Activated CD4-positive, alpha-beta T cell treated with anti-CD3 and anti-CD28 coated beads for 24 hours (primary cell): ENCODE measurements at places on chromosomes 7 and 10.

- DNase-seq: no peak
Measured at GRCh38 chr7:1158203-1159126, 1.5 kb downstream of the ZFAND2A start.

DNA sequence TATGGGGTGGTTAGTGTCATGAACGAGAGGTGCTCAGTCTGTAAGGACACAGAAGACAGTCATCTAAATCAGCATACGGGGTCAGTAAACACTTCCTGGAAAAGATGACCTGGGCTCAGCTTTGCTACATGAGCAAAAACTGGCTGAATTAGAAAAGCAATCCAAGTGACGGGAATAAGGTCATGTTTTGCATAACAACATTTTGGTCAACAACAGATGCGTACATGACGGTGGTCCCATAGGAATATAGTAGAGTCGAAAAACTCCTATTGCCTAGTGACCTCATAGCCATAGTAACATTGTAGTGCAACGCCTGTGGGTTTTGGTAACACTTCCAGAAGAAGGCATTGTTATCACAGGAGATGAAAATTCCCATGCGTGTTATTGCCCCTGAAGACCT is 92.9 kb downstream of the CTNNA3 start:
- no peak for DNase-seq

GRCh38 chr10:105466521-105466920 is 825.4 kb downstream of the SORCS3 start:
- DNase-seq: no peak

GRCh38 chr7:25549271-25549921 is 321.1 kb upstream of the NPVF start:
- DNase-seq: no peak

DNA sequence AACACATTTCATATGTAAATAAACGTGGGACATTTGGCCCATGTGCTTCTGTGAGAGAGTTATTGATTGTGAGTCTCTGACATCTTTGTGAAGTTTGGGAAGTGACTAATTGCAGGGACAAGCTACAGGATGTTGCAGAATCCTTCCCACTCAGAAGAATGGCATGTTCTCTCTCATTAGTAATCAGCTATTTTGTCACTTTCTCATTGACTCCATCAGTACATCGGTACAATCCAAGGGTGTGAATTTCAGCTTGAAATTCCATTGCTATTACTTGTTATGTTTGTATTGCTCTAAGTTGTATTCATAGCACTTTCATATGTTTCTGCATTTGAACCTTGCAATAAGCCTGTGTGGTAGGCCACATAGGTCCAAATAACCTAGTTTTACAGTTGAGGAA is 100.0 kb upstream of the KCNMA1 start:
- DNase-seq: no peak

- no peak for DNase-seq
Measured at GRCh38 chr7:101428093-101428866, 65.6 kb downstream of the COL26A1 start.

DNA sequence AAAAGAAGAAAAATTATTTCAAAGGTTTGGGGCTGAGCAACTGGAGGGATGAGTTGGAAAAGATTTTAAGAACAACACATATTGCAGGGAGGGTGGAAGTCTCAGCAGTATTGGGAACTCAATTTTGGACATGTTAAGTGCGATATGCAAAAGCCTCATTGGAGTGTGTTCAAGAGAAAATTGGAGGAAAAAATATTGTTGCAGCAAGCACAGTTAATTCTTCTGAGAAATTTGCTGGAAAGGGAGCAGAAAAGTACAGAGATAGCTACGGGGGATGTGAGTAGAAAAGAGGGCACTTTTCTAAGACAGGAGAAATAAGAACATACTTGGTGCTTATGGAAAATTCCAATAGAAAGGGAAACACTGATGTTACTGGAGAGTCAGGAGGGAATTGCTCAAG is 59.8 kb upstream of the MAGI2 start:
- DNase-seq: no peak

GRCh38 chr7:74187915-74188675 is 13.9 kb downstream of the EIF4H start:
- no peak for DNase-seq

DNA sequence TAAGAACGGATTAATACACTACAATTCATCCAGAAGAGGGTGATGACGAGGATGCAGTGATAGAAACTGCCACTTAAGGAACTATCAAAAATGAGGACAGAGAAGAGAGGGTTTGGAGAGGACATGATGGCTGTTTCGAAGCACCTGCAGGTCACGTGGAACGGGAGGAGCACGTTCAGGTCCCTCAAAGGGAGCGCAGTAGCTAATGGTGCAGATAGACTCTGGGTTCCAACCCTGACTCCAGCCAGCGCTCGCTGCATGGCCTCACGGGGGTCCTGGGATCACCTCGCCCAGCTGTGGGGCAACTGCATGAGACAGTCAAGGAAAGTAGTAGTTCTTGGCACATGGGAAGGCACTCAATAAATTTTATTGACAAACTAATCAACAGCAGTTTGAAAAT is 208.6 kb upstream of the RNF32 start:
- no peak for DNase-seq

DNA sequence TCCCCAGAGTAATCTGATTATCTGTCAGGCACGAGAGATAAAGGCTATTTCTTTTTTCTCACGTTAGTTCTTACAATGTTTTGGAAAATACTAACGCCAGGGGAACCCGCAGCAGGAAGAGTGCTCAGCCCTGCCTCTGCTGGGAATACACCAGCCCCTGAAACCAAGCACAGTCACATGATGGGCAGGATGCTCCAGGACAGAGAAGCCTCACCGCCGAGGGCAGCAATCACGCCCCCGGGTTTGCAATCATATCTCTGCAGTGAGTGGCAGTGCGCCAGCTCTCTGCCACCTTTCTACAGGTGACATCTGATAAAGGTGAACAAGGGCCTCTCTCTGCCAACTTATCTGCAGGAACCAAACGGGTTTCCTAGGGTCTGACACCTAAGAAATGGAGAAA is 39.8 kb downstream of the BRI3 start:
- DNase-seq: no peak

GRCh38 chr10:85647741-85648140 is 718.9 kb downstream of the GRID1 start:
- DNase-seq: no peak

GRCh38 chr10:122102869-122103525 is 114.0 kb downstream of the TACC2 start:
- no peak for DNase-seq

GRCh38 chr10:118838364-118838763 is 83.6 kb upstream of the CACUL1 start:
- DNase-seq: no peak

DNA sequence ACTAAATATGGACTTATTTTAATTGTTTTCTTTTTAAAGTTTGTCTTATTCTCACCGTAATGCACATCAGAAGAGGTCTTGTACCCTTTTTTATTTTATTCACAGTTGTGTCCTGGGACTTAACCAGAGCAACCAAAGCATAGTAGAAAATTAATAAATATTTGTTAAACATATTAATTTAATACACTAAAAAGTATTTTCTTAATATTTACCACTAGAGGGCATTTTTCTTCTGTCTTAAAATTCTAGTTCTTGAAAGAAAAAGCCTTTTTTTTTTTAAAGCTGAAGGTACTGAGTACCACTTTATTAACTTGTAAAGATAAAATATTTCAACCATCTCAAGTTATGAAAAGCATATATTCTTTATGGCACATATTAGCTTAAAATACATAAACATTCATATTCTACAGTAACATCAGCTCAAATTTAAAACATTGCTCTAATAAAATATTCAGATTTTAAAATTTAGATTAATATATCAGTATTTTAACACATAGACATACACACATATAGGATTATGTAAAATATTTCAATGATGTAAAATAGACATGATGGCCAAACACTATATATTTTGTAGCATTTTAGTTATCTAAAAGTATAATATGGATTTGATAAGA is 260.4 kb downstream of the SEMA3A start:
- DNase-seq: no peak

DNA sequence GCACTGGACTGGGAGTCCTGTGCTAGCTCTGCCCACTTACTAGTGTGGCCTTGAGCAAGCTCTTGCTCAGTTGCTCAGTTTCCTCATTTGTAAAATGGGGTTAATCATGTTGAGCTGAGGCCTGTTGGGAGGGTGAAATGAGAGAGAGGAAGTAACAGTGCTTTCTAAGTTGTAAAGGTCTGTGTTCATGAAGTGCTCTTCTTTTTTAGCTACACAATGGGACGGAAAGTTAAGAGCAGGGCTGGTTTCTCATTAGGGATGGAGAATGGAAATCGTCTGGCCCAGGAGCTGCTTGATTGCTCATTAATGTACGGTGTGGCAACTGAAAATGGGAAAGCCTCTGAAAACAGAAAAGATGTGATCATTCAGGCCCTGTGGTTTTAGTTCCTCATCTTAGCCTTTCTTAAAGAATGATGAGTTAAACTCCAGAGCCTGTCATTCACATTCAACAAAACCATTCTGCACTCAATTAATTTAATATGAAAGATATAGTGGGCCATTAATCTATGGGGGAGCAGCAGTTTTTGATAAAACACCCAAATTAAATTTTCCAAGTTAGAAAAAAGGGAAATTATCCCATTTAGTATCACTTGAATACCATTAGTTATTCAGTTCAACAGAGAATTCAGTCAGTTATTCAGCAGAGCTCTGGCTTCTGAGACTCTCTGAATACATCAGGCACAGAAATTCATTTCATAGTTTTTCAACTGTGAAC is 60.5 kb downstream of the SH2D4B start:
- no peak for DNase-seq

GRCh38 chr10:101225846-101226421 is 3.3 kb downstream of the LBX1 start:
- DNase-seq: no peak

DNA sequence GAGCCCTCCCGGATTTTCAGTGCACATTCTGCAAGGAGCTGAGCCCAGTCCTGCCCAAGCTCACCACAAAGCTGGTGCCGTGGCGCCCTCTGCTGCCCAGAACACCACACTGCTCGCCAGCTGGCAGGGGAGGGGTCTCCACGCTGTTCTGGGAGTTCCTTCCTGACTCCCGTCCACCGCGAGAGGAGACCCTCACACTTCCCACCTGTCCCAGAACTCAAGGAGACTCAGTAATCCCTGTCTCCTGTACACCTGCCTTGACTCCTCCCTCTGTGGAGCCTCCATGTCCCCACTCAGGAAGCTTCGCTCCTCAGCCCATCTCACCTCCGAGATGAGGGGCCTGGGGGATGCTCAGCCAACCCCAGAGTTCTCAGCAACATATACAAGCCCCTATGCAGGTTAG is 11.3 kb downstream of the C10orf105 start:
- peak; percentile 57 for DNase-seq

DNA sequence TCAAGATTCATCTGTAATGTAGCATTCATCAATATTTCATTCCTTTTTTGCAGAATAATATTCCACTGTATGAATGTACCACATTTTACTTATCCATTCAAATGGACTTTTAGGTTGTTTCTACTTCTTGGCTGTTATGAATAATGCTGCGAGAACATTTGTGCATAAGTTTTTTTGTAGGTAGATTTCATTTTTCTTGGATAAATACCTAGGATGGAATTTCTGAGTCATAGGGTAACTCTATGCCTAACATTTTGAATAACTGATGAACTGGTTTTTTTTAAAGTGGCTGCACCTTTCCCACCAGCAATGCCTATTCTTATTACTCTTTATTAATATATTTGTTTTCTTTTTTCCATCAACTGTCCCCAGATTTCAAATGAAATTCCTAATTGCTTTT is 9.1 kb upstream of the XPNPEP1 start:
- DNase-seq: no peak

- no peak for DNase-seq
Measured at GRCh38 chr10:121339114-121339513, 259.1 kb downstream of the FGFR2 start.

DNA sequence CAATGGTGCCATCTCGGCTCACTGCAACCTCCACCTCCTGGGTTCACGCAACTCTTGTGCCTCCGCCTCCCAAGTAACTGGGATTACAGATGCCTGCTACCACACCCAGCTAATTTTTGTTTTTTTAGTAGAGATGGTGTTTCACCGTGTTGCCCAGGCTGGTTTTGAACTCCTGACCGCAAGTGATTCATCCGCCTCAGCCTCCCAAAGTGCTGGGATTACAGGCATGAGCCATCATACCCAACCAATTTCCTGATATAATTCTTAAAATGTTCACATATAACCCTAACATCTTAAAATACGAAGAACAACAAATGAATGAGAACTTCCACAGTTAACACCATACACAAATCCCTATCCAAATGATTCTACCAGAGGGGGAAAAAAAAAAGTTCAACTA is 31.2 kb downstream of the BAIAP2L1 start:
- no peak for DNase-seq

DNA sequence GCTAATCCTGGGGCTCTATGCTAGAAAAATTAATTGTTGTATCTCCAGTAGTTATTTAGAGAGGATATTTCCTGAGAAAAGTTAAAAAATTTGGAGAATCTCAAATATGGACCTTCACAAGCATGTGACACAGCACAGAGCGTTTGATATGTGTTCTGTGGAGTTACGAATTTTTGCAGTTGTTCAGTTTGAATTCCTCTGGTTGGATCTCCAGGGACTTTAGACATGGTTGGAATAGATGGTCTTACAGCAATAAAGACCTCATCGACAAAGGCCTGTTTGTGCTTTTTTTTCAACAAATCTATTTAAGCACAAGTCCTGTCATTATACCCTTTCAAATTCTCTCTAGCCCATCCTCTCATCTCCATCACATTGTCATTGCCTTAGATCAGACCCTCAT is 138.0 kb downstream of the TES start:
- DNase-seq: no peak

DNA sequence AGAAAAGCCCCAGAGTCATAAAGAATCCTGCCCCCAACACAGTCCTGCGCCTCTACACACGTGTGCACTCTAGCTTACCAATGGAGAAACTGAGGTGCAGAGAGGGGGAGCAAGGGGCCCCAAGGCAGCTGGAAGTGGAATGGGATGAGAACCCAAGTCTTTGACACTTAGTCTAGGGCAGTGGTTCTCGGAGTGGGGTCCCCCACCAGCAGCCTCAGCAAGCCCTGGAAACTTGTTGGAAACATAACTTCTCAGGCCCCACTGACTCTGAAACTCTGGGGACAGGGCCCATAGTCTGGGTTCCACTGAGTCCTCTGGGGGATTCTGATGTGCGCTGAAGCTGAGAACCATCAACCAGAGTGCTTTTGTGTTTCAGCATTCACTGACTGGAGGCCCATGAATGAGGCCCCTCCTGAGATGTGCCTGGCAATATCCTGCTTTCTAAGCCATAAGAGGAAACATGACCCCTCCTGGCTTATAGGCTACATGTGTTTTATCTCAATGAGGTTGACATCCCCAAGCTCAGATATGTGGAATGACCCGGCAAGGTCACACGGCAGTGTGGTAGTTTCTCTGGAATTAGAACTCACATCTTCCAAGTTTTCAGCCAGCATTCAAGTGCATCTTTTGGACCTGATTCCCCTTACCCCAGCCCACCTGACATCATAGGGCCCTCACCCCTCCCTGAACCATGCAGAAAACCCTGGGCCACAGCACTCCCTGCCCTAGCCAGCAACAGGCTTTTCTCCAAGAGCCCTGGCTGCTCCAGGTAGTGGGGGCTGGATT is 147.3 kb upstream of the PCBD1 start:
- no peak for DNase-seq

- peak; percentile 25 for DNase-seq
Measured at GRCh38 chr7:26376175-26376917, 84.7 kb downstream of the SNX10 start.
